D721Med (cell line): ENCODE measurements at places on chromosomes 2 and 18.
A peak's percentile ranks its signal among the peaks of the same experiment; 100 is the strongest.

DNA sequence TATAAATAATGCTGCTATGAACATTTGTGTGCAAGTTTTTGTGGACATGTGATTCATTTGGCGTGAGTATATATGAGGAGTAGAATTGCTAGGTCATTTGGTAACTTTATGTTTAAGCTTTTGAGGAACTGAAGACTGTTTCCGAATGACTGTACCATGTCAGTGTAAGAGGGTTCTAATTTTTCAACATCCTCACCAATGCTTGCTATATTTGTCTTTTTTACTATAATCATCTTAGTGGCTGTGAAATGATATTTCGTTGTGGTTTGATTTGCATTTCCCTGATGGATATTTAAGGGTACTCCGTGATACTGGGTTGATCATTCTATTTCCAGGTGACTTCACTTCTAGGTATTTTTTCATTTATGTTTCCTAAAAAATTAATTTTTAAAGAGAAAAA lies 241.1 kb downstream of the BCL2 start:
- DNase-seq = no peak

- no peak for DNase-seq
Measured at GRCh38 chr2:134583997-134584520, 134.7 kb downstream of the TMEM163 start.

- DNase-seq = no peak
Measured at GRCh38 chr2:95333056-95333455, 35.9 kb downstream of the KCNIP3 start.

DNA sequence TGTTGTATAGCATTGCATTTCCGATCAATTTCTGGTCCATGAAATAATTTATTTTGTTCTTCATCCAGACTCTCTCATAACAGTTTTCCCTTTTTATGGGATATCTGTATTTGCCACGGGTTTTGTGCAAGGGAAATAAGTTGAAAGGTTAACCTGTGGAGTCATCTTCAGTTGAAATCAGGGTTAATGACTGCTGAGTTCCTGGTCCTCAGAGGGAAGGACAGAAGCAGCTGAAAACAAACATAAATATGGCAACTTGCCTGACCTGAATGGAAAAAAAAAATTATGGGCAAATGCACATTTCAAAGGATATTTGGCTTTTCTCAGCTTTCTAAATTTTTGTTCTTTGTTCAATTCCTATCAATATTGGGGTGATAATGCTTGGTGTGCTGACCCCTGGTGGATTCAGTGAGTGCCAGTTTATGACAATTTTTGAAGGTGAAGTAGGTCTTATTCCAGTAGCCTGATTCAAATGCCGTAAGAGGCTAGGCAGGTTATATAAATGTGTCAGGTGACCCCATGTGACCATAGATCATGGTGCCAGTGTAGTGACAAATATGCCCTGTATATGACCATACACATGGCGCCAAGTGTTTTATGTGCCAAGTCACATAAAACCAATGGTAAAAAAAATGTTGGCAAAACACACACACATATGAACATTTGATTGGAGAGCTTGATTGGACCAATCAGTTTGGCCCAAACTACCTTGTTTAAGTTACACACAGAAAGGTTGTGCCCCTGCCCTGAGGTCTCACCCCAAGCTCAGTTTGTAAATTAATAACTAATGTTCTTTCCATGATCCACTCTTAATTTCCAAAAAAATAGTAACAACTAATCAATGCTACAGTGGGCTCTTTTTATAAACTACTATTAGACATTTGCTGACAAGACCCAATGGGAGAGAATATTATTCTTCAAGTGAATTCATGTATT lies 47.6 kb upstream of the FAM124B start:
- DNase-seq = no peak

DNA sequence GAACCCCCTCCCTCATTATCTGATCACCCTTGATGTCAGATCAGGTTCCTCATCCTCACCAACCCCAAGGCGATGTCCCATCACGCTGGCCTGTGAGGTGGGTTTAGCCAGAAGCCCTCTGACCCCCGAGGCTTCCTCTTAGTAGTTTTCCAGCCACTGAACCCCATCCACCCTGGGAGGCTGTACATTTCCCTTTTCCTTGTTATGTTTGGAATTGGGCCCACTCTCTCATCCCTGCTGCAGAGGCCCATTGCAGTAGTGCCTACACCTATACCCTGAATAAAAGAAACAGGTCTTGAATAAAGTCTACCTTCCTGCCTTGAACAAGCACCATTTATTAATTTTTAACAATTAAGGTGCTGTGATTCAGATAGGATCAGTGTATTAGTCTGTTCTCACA lies 80.1 kb downstream of the NCAPH start:
- no peak for DNase-seq

GRCh38 chr2:8193686-8194615 lies 487.9 kb upstream of the ID2 start:
- DNase-seq = no peak

DNA sequence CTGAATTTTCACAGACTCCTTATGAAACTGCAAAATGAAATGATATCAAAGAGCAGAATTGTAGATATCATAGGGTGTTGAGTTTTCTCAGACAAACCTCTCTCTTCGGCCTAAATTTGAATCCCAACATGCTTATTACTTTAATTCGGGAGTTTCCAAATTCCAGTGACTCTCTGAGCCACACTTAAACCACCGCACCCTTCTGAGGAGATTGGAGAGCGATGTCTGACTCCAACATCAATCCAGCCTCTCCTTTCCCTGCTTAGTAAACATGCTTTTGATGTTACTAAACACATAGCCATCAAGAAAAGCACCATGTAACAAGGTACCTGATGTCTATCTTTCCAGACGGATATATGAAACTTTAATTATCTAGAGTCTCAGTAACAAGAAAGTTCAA lies 103.1 kb upstream of the ARHGAP28 start:
- DNase-seq = no peak

GRCh38 chr18:37668971-37669747 lies 103.6 kb upstream of the CELF4 start:
- DNase-seq = no peak

GRCh38 chr2:108330979-108331378 lies 42.3 kb downstream of the SULT1C2 start:
- no peak for DNase-seq

GRCh38 chr18:46462523-46462922 lies 194.5 kb downstream of the LOXHD1 start:
- peak; percentile 81 for DNase-seq

DNA sequence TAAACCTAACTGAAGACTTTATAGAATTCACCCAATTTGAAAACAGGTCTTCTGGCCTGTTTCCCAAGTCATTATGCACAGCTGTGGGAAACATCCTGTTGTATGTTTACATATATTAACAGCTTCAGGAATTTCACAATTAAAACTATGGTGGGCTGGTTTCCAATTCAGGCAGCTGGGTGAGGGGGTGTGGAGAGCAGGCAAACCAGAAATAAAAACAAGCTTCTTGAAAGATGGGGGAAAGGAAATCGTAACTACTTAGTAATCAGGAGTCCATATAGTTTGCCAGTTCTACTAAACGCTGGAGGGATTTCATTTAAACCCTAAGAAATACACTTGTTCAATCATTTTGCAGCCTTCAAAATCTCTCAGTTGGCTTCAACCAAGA lies 22.8 kb downstream of the ATP8B1 start:
- DNase-seq = no peak

GRCh38 chr2:6352247-6352646 lies 513.5 kb downstream of the CMPK2 start:
- DNase-seq = no peak

DNA sequence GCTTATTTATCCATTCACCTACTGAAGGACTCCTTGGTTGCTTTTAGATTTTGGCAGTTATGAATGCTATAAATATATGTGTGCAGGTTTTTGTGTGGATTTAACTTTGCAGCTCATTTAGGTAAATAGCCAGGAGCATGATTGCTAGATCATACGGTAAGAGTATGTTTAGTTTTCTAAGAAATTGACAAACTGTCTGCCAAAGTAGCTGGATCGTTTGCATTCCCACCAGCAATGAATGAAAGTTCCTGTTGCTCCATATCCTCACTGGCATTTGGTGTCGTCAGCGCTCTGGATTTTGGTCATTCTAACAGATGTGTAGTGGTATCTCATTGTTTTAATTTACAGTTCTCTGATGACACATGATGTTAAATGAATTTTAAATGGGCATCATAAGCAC lies 8.7 kb upstream of the DIPK1C start:
- DNase-seq = no peak

DNA sequence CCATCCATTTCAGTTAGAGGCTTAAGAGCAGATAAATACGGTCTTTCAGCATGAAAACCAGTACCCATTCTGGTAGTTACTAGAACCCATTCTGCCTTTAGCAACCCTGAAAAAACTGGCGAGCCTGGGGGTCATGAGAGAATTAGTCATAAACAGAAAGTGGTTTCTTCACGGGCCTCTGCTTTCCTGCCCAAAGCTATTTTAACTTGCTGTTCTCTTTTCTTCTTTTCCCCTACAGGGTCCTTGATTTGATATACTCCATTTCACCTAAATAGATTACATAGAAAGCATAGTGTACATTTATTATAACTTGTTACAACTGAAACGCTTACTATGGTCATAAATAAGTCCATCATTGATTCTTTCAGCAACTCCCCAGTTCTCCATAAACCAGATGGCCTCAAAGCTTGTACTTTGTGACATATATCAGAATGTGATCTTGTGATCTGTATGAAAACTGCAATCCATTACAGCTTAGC lies 48.3 kb downstream of the WDFY1 start:
- no peak for DNase-seq

GRCh38 chr2:127564429-127565260 lies 29.2 kb downstream of the MYO7B start:
- DNase-seq = no peak

DNA sequence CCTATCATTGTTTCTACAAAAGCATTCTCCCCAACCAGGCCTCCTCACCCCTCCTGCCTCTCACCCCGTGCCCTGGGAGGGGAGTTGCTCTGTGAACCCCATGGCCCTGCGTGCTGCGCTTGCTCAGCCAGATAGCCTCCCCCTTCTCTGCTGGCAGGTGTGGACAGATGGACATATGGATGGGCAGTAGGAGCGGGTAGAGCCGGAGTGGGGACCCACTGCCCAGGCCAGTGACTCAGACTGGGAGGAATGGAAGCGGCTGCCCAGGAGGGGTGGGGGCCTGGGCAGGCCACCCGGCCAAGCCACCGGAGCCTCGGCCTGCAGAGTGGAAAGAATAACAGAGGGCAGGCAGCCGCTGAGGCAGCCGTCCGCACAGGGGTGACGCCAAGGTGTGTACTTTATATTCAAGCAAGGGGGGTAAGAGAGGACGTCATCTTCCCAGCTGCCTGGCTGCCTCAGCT lies 8.7 kb downstream of the CYP26B1 start:
- no peak for DNase-seq

DNA sequence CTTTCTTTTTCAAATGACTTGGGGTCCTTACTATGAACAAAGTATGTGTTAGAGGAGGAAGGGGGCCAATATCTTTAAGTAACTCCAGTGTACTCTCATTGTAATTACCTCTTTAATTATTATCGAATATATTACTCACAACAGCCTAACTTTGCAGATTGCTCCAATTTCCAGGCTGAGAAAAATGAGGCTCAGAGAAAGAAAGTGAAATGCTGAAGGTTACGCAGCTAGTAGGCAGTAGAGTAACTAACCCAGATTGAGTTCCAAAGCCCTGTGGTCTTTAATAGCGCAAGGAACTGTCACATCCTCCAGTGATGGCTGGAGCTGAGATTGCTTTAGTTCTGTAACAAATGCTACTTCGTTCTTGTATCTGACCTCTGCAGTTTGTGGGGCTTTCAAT lies 2.2 kb upstream of the GYPC start:
- no peak for DNase-seq

DNA sequence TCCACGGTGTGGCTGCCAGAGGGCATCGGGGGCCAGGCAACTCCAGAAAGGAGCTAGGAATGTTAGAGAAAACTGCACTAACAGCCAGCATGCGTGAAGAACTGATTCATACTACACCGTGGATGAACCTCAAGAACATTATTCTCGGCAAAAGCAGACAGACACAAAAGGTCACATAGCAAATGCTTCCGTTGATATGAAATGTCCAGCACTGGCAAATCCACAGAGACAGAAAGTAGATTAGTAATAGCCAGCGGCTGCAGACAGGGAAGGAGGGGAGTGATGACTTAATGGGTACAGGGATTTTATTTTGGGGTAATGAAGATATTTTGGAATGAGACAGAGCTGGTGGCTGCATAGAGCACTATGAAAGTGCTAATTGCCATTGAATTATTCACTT lies 37.4 kb downstream of the SCTR start:
- DNase-seq = no peak
